ENCODE measurements at places on chromosomes 13 and 19. TPM values are rescaled to one million over a fixed set of nuclear protein-coding genes. Genes with fewer than 3 reads are reported as not detected.
A peak's percentile ranks its signal among the peaks of the same experiment; 100 is the strongest.

The MAST1 gene
- 25.2 TPM for total RNA-seq

GRCh38 chr13:98445340-98446233, 131.3 kb downstream of the STK24 start:
- DNase-seq, result peak; percentile 64

DNA sequence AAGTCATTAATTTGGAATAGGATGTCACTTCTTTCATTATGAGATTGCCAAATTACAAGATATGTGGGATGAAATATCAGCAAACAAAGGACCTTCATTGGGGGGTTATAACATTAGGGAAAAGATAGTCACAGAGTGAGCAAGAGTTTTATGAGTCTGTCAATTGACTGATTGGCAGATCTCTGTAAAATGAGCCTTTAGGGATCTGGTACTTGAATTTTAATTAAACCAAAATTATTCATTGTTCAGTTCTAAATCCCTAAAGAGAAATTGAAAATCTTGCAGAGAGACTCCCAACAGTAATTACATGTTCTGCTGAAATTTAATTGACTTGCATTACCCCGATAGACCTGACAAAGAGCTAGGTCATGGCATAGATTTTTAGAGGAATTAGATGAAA, 768.1 kb upstream of the SPRY2 start:
- DNase-seq, result no peak

The SMAD9 gene
- total RNA-seq, result 1.0 TPM

The MTIF3 gene
- 36.4 TPM for total RNA-seq

DNA sequence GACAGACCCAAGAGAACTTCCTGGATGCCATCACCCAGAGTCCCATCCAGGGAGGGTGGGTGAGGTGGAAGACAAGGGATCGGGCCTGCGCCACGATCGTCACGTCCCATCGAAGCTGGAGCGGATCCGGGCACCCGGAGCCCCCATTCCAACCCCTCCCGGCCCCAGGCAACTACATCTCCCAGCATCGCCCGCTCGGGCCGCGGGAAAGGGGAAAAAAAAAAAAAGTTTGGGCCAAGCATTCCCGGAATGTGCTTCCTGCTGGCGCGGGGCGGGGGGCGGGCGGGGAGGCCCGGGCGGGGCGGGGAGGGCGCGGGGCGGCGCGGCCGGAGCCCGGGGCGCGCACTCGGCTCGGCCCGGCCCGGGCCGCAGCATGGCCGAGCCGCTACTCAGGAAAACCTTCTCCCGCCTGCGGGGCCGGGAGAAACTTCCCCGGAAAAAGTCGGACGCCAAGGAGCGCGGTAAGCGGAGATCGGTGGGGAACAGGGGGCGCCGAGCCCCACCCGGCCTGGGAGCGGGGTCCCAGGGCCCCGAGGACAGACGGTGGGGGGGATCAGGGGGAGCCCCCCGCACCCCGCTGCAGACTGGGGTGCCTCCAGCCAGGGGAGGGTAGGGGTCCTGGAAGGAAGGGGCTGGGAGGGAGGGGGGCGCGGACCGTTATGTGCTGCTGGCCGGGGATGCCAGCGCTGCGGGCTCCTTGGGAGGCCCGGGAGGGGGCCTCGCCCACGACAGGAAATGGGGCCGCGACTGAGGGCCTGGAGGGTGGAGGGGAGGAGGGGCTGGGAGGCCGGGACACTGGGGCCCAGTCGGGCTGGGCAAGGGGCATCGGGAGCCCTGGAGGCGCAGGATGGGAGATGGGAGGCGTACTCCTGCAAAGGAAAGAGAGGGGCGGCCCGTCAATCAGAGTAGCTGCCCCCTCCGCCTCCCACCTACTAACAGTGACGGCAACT, at the start of gene SYDE1:
SYDE1 (plus strand) TSS at position 341 of the 950 bp plus-strand sequence; CDS start at position 374, 33 bp downstream.
- DNase-seq, result no peak

DNA sequence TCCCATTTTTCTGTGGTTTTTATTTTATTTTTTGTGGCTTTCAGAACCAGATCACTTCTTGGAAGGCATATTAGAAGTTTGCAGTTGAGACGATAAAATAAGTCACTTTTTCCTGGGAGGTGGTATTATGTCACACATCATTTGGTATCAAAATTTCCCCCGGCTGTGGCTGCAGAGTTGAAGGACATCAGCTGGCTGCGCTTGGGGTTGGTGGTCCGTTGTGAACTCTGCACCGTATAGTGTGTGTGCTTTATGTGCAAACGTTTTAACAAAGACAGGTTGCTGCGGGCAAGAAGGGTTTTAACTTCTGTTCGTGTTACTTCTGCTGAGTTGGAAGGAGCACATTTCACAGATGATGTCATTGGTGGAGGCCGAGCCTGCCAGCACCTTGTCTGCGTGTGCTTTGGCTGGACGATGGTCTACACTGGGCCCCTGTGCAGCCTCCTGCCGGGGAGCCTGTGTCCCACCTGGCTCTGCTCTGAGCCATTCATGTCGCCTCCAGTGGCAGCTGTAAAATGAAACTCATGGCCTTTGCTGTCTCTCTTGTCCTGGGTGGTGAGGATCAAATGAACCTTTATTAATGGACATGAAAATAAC, 9.6 kb downstream of the ATP11A start:
- no peak for DNase-seq

- DNase-seq, result no peak
These were observed 60.8 kb downstream of the AP1M1 start for GRCh38 chr19:16258440-16258903.

DNA sequence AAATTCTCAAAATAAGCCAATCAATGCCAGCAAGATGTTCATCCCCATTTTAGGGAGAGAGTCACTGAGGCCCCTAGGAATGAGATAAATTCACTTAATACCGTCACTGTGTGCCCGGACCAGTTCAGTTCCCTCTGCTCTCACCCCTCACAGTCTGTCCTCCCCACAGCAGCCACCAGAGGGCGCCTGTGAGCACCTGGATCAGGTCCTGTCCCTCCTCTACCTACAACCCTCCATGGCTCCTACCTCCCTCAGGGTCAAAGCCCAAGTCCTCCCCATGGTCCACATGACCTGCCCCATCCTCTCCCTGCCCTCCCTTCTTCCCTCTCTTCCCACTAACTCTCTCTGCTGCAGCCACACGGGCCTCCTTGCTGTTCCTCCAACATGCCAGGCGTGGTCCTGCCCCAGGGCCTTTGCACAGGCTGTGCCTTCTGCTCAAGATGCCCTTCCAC, 42.0 kb upstream of the NFIC start:
- DNase-seq, result no peak

DNA sequence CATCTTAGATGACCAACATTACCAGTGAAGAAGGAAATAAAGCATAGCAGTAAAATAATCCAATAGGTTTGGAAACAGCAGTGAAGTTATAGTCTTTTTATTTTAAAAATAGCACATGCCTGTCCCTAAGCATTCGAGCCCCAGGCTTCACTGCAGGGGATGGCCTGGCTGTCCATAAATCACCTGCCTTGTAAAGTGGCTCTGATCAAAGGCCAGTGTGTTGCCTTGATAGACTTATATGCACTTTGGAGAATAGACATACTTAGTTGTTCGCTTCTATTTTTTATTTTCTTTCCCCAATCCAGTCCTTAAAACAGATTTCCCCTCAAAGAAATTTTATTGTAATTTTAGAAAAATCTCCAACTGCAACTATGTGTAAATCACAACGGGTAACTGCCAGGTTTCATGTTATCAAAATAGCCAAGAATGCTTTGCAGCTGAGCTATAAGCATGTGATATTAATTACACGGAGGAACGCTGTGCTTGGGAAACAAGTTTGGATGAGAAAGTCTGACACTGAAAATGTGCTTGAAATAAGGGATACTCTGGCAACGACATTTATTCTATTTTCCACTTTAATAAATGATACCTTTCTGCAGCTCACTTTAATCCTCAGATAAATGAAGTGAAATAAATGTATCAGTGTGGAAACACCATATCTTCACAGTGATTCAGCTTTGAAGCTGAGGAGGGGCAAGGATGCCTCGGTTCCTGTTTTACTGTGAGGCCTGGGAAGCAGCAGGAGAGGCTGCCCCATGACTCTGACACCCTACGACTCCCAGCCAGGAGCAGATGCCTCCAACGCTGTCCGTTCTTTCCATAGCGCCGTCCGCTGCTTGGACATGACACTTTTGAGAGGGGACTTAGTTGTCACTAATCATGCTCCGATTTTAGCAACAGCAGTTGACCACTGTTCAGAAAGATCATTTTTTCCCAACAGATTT, 5.5 kb upstream of the METTL21C start:
- no peak for DNase-seq

DNA sequence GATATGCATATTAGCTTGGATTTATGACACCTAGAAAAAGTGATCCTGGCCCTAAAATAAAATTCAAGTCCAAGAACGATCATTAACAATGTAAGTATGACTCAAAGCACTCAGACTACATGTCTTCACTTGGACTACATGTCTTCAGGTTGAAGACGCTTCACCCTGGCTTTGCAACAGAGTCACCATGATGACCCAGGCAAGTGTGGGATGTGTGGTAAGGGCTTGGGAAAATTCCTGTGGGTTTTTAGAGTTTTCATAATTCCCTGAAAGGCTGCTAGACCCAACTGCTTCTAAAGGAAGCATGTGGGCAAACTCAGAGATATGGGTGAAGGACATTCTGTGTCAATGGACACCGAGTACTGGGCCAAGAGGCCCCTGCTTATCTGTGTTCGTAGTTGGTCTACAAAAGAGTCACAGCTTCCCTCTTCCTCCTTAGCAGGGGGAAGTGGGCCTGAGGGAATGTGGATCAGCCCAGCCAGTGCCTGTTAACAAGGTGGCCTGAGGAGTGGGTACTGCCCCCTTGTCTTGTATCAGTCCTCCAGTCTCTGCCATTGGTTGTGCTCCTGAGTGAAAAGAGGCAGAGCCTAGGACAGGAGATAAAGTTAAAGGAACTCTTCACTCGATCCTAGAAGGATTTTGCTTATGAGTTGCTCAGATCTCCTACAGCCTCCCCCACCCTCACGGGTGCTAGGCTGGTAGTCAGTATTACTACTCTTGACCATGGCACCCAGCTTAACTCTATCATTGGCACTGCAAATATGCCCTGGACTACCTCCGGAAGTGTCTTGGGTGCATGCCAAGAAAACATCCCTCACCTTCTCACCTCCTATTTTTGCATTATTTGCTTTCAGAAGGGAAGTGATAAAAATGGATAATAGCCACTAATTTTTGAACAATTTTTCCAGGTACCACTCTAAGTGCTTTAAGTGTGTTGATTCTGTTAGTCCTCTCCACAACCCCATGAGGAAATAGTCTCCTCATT, 406.3 kb downstream of the COG6 start:
- DNase-seq, result no peak

GRCh38 chr19:5292453-5292821, 48.2 kb downstream of the PTPRS start:
- no peak for DNase-seq

The CARD8 gene
- 26.2 TPM for total RNA-seq

DNA sequence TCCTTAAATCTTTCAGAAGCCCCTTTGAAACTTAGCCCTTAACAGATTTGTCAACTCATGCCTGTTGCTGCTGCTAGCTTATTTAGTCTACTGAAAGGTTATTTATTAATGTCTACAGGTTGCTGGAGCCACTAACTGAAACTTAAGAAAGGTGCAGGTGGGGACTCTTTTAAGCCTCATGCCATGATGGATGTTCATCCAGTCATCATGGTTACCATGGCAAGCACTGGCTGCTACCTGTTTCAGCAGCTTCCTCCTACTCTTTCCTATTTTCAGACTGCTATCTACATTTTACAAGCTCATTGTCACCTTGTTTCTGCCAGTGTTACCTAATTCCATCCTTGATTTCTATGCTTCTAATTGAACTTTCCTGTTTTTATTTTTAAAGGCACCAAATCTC, 27.1 kb downstream of the DGKH start:
- DNase-seq, result no peak

The FAAP24 gene
- total RNA-seq, result 4.2 TPM

GRCh38 chr19:40084948-40085347, 5.8 kb downstream of the ZNF780A start:
- DNase-seq, result no peak

The IGFL1 gene
- total RNA-seq, result not detected

The RGL3 gene
- total RNA-seq, result 40.9 TPM

Measured in H1 (cell line).